Hair follicular keratinocyte (primary cell): ENCODE measurements at places on chromosomes 1 and 21. TPM values are rescaled to one million over a fixed set of nuclear protein-coding genes. Genes with fewer than 3 reads are reported as not detected.

MROH7 gene
- total RNA-seq, result 0.04 TPM in 1 of 2 replicates, not detected in the other

COL16A1 gene
- total RNA-seq, result 99.4 and 140 TPM in 2 replicates

TSPAN2 gene
- total RNA-seq, result 0.78 and 0.99 TPM in 2 replicates

CNN3 gene
- total RNA-seq, result 82.4 and 92.7 TPM in 2 replicates

EPS8L3 gene
- total RNA-seq, result not detected in 2 replicates

CCT3 gene
- total RNA-seq, result 392 and 473 TPM in 2 replicates

DCDC2B gene
- not detected in 2 replicates for total RNA-seq

REG4 gene
- not detected in 2 replicates for total RNA-seq

SLC19A1 gene
- total RNA-seq, result 6.5 and 15.4 TPM in 2 replicates

SLC9C2 gene
- total RNA-seq, result not detected in 2 replicates

TRABD2B gene
- total RNA-seq, result 0.08 TPM in 1 of 2 replicates, not detected in the other

FNDC10 gene
- 3.5 and 4.7 TPM in 2 replicates for total RNA-seq

THEM5 gene
- not detected in 2 replicates for total RNA-seq

USH2A gene
- not detected in 2 replicates for total RNA-seq

OSCP1 gene
- total RNA-seq, result 2.2 and 9.2 TPM in 2 replicates

LCE3E gene
- total RNA-seq, result 0.68 and 1.6 TPM in 2 replicates

SEC16B gene
- 0.72 and 0.78 TPM in 2 replicates for total RNA-seq

RNU1-2 gene
- total RNA-seq, result under 0.01 TPM in 2 replicates

NSL1 gene
- 15.5 and 25.3 TPM in 2 replicates for total RNA-seq

COL9A2 gene
- total RNA-seq, result 1.1 and 3.9 TPM in 2 replicates

AADACL3 gene
- not detected in 2 replicates for total RNA-seq

TEX38 gene
- not detected in 2 replicates for total RNA-seq

FYB2 gene
- 0.08 TPM in 1 of 2 replicates, not detected in the other for total RNA-seq

FAM72A gene
- total RNA-seq, result 2.8 and 12.3 TPM in 2 replicates

ANGPTL3 gene
- not detected in 2 replicates for total RNA-seq

SIM2 gene
- total RNA-seq, result 0.08 TPM in 1 of 2 replicates, not detected in the other

CFHR1 gene
- not detected in 2 replicates for total RNA-seq

PALMD gene
- 4.1 and 5.4 TPM in 2 replicates for total RNA-seq

KRTAP13-2 gene
- total RNA-seq, result not detected in 2 replicates

TCHH gene
- 0.04 TPM in 1 of 2 replicates, not detected in the other for total RNA-seq

PHLDA3 gene
- 79.2 and 93.4 TPM in 2 replicates for total RNA-seq

OR6N1 gene
- not detected in 2 replicates for total RNA-seq

GBP4 gene
- total RNA-seq, result under 0.01 and 0.04 TPM in 2 replicates

AMY2A gene
- total RNA-seq, result not detected in 2 replicates
